OCI-M1 (cell line): ENCODE measurements at places on chromosomes 13 and 19.

DNA sequence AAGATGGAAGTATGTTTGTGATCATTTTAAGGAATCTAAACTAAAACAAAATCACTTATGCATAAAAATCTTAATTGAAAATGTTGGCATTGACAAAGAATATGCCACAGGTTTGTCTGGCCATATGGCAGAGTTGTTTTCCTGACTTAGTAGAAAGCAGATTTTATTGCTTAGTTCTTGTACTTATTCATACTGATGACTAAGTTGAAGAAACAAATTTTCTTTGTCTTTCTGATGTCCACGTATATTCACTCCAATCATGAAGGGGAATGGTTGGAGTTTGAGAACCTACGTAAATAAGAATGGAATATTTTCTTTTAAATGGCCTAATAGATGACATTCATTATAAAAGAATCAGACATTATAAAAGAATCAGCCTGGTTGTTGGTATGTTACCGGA lies 8.0 kb upstream of the GPC6 start:
- DNase-seq: no peak

- DNase-seq: peak; percentile 27
Observed at GRCh38 chr13:20106742-20107141, 54.1 kb downstream of the GJA3 start.

GRCh38 chr19:50939596-50939995 lies 13.2 kb downstream of the KLK5 start:
- DNase-seq: no peak

DNA sequence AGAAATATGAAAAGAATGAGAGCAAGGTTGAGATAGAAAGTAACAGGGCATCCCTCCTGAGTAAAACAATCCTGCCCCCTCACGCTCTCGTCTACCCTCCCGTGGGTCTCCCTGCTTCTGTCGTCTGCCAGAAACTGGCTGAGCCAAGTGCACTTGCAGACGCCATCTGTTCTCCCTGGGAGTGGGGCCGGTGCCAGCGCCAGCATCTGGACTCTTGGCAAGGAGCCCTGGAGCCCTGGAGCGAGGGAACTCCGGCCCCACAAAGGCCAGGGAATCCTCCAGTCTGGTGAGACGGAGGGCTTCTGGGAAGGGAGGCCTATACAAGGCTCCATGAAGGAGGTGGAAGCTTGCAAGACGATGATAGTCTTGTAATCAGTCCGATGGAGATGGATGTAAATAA lies 2.3 kb upstream of the TMEM91 start:
- DNase-seq: no peak

DNA sequence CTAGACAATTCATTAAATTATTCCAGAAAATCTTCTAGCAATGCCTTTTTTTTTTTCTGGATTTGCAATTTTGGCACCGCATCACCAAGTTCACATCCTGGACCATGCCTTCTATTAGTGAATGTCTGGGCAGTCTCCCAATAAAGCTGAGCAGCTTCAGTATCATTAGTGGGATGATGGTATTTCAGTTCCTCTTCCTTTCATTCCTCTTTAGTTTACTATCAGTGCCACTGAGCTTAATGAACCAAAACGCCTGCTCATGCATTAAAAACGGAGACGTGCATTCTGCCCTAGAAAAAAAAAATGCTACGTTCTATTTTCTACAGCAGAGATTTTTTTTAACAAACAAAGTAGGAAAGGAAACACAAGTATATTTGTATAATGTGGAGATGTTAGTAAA lies 343.0 kb downstream of the PCDH9 start:
- DNase-seq: no peak

- no peak for DNase-seq
Observed at GRCh38 chr19:31448221-31448657, 99.0 kb upstream of the TSHZ3 start.

- peak; percentile 18 for DNase-seq
Observed at GRCh38 chr13:50198508-50198907, 183.3 kb downstream of the KCNRG start.

- DNase-seq: no peak
Observed at GRCh38 chr13:87497426-87497825, 173.7 kb upstream of the SLITRK5 start.

DNA sequence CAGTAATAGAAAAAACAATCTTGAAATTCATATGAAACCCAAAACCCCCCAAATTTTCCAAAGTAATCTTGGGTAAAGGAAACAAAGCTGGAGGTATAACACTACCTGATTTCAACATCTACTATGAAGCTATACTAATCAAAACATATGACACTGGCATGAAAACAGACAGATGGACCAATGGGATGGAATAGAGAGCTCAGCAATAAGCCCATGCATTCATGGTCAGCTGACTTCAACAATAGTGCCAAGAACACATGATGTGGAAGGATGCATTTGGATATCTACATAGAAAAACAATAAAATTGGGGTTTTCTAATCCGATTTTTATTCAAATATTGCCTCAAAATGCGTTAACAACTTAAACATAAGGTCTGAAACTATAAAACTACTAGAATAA lies 32.2 kb upstream of the ZNF766 start:
- no peak for DNase-seq

- DNase-seq: no peak
Observed at GRCh38 chr19:15098460-15098859, 8.7 kb upstream of the SYDE1 start.

DNA sequence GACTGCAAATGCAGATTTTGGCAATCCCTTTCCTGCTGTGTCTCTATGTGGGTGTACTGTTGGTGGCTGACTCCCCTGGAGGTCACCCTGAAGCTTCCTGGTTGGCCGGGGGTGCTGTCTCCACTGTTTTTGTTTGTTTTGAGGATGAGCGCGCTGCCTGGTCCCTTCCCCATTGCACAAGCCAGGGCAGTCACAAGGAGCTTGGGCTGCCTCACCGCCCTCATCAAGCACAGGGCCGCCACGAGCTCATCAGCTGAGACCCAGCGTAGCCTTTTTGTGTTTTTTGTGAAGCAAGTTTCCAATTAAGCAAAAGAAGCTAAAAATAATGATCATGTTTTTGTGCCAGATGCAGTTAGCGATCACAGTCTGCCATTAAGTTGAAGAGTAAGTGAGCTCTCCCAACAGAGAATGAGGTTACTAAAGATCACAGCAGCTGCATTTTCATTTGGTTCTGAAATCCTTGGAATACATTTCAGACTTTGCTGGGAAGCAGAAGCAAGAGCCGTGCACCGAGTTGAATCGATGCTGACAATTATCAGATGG lies 57.8 kb downstream of the GGACT start:
- no peak for DNase-seq

DNA sequence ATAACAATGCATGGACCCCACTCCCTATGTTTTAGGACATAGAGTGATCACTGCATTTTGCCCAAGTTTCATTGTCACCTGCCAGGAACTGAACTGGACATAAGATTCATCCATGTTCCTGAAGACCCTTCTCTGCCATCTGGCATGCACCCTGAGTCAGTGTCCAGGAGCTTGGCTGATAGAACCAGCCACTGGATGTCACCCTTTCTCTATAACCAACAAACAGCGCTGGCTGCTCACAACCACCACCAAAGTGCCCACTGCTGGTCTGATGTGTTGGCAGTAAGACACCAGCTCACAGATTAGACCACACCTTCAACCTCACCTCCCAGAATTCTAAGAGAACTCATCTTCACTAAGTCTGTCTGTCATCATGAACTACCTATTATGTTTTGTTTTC lies 333.4 kb downstream of the ITGBL1 start:
- peak; percentile 41 for DNase-seq

GRCh38 chr19:27885359-27885758 lies 1327.6 kb downstream of the UQCRFS1 start:
- no peak for DNase-seq

- no peak for DNase-seq
Observed at GRCh38 chr13:80945328-80945727, 604.4 kb upstream of the SPRY2 start.

DNA sequence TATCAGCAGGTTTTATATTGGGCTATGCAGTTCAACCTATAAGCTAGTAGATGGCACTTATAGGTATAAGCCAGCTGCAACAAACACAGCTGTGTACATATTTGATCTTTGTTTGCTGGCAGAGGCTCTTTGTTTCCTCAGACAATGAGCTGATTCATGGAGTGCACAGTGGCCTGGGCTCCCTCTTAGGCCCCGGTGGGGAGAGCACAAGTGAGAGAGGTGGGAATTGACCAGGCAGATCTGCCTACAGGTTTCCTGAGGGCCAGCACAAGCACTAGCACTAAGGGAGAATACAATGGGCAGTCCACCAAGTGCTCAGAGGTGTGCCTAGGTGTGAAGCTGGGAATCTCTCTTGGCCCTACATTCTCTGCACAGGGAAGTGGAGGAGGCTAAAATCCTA lies 1390.7 kb downstream of the SLITRK5 start:
- DNase-seq: no peak
